ENCODE measurements at places on chromosomes 1 and 21.

GRCh38 chr1:6039031-6039430 lies 6.7 kb upstream of the KCNAB2 start:
- no peak for DNase-seq

- no peak for DNase-seq
Measured at GRCh38 chr21:31191553-31191952, 152.5 kb downstream of the TIAM1 start.

DNA sequence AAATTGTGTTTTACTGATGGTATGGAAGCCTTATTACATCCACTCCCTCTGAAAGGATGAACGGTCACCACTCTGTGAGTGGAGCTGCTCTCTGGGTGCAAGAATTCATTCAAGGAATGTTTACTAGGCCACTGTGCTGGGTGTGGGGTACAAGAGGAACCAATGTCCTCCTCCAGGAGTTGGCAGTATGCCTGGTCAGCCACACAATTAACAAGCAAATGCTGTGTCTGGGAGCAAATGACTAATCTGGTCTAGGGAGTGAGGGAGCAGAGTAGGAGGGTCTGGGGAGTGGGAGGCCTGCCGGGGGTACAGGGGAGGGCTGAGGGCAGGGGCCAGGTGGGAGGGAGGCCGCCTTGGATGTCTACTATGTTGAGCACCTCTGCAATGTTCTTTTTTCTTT lies 27.2 kb upstream of the TDRD10 start:
- DNase-seq = no peak

- peak; percentile 8 for DNase-seq
Measured at GRCh38 chr21:45996311-45997204, 15.0 kb downstream of the COL6A1 start.
